ENCODE measurements at places on chromosomes 4 and X.

DNA sequence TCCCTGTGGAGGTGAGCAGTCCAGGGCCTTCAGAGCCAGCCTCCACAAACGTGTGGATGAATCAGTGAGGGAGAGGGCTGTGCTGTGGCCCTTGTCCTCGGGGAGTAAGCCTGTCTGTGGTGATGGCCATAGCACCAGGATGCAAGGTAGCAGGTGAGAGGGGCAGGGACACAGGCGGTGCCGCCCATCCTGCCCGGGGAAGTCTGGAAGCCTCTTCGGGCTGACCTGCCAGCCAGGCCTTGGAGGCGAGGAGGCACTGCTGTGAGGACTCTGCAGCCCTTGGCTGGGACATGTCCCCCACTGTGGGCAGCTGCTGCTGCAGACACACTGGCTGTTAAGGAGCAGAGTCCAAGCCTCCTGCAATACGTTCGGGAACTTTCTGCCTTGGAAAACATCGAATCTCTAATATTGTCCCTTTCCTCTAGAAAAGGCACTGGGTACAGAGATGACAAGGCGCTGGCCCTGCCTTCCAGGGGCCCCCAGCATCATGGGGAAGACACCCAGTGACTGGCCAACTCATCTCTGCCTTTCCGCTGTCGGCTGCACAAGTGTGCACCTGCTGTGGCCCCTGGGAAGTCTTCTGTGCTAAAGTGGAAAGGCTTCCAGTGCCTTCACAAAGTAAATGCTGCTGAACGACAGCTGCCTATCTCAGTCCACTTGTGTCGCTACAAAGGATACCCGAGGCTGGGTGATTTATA lies 101.4 kb downstream of the ADRA2C start:
- no peak for DNase-seq

DNA sequence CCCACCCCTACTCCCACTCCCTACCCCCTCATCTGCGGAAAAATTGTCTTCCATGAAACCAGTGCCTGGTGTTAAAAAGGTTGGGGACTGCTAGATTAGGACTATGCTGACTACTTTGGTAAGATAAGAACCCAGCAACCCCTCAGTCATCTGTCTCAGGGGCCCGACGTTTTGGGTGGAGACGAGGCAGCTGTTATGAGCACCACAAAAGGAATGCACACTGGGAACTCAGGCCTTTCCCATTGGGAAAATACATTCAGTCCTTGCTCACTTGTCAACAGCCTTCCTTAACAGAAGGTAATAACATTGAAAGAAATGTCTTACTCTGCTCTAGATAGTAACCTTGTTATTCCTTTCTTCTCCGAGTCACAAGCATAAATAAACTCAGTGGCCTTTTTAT lies 310.8 kb downstream of the AFF2 start:
- no peak for DNase-seq

DNA sequence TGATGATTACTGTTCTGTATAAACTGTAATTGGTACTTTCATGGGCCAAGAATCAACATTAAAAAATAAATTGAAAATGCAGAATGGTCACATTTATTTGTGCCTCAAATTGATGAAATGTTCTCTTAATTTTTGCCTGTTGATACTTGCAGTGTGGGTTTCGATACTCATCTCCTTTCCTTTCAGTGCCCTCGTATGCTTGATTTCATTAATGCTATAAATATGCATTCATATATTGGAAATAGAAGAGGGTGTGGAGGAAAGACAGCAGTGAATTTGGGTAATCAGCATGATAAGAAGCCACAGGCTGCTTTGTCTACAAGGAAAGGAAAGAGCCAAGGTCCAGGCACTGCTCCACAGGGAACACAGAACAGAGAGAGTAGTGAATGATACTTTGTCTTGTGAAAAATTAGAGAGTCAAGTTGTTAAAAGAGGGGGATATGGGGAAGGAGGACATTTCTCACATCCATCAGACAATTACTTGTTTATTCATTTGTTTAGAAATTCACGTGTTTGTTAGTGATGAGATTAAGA lies 1.0 kb upstream of the DDX60 start:
- no peak for DNase-seq

GRCh38 chr4:24655971-24656370 lies 71.6 kb upstream of the DHX15 start:
- DNase-seq, result no peak

- no peak for DNase-seq
Observed at GRCh38 chr4:136329042-136329662, 1203.1 kb downstream of the PCDH18 start.

GRCh38 chr4:173516621-173517524 lies 13.2 kb downstream of the HAND2 start:
- DNase-seq, result no peak

- DNase-seq, result peak; percentile 33
Observed at GRCh38 chrX:154526901-154527675, 11.1 kb upstream of the FAM3A start.

- DNase-seq, result no peak
Observed at GRCh38 chrX:153854702-153855101, 24.4 kb upstream of the PDZD4 start.

GRCh38 chrX:31227250-31227649 lies 155.4 kb upstream of the FTHL17 start:
- DNase-seq, result no peak

- no peak for DNase-seq
Observed at GRCh38 chrX:16039834-16040233, 83.5 kb upstream of the GRPR start.

DNA sequence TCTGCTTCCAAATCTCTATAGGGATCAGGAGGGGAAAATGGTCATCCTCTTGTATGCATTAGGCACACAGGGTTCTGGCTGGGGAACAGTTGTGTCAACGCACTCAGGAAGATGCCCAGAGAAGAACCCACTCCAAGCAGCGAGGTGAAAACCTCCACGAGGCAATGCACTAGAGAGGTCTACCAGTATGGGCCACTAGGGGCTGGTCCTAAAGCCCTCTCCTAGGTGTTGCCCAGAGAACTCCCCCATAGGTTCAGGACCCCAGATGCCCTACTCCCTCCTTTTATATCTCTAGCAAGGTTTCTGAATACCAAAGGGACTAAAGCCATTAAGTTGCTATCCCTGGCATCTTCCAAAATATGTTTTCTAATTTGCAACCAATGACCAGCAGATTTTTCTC lies 142.7 kb upstream of the NLGN4X start:
- no peak for DNase-seq

DNA sequence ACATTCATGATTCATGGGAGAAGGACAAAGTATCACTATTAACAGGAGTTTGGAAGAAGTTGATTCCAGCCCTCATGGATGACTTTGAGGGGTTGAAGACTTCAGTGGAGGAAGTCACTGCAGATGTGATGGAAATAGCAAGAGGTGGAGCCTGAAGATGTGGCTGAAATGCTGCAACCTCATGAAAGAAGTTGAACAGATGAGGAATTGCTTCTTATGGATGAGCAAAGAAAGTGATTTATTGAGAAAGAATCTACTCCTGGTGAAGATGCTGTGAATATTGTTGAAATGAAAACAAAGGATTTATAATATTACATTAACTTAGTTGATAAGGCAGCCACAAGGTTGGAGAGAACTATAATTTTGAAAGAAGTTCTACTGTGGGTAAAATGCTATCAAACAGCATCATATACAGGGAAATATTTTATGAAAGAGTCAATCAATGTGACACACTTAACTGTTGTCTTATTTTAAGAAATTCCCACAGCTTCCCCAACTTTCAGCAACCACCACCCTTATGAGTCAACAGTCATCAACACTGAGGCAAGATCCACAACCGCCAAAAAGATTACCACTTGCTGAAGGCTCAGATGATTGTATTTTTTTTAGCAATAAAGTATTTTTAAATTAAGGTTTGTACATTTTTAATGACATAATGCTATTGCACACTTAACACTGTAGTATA lies 302.6 kb downstream of the CBLL2 start:
- DNase-seq, result no peak

DNA sequence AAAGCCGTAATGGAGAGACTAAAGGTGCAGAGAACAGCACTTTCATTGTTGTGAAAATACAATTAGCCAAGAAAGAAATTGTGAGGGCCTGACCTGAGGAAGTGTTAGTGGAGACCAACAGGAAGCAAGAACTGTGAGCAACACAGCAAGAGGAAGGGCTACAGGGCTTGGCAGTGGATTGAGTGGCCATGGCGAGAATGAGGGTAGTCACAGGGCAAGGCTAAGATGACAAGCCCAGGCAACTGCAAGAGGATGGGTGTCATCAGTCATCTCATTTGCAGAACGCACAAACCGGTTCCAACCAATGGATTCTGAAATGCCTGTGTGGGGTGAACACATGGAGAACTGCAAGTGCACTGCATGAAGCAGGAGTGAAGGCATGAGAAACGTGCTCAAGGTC lies 3.6 kb downstream of the SLC10A6 start:
- no peak for DNase-seq
